NCI-H524 (cell line): ENCODE measurements at places on chromosomes 6 and 20.
A peak's percentile ranks its signal among the peaks of the same experiment; 100 is the strongest.

DNA sequence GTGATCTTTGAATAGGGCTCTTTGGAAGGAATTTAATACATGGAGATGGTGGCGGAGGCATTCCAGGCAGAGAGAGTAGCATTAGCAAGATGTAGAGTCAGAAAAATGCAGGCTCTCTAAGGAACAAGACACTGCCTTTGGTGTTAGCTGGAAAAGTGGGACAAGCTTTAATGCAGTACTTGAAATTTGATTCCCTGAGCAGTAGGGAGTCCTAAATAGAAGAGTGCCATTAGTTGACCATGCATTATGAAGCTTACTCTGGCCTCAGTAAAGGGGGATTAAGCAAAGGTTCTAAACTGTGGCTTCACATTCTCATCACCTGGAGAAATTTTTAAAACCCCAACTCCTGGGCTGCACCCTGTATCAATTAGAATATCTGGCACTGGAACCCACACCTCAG is 494.8 kb upstream of the SOX4 start:
- DNase-seq = peak; percentile 8

DNA sequence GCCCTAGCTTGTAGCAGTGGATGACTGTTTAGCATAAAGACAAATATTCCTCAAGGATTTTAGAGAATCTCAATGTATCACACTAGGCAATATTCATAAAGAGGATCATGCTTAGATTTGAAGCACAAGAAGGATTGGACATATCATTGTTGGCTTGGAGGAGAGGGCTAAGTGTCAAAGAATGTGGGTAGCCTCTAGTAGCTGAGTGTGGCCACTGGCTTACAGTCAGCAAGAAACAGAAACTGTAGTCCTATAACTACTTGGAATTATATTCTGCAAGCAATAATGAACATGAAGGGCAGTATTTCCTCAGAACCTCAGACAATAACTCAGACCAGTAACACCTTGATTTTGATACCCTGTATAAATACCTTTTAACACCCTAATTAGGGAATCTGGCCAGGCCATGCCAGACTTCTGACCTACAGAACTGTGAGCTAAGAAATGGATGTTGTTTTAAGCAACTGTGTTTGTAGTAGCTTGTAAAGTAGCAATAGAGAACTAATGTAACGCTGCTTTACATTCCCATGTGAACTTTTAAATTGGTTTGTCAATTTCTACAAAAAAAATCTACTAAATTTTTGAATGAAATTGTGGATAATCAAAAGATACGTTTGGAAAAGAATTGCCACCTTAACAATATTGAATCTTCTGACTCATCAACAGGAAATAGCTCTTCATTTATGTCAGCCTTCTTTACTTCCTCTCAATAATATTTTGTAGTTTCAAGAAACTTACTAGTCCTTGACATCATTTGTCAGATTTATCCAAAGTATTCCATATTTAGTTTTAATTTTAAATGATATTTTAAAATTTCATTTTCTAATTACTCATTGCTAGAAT is 65.2 kb upstream of the RSPO3 start:
- no peak for DNase-seq

GRCh38 chr6:53349209-53349693 is 501 bp upstream of the ELOVL5 start:
- no peak for DNase-seq

DNA sequence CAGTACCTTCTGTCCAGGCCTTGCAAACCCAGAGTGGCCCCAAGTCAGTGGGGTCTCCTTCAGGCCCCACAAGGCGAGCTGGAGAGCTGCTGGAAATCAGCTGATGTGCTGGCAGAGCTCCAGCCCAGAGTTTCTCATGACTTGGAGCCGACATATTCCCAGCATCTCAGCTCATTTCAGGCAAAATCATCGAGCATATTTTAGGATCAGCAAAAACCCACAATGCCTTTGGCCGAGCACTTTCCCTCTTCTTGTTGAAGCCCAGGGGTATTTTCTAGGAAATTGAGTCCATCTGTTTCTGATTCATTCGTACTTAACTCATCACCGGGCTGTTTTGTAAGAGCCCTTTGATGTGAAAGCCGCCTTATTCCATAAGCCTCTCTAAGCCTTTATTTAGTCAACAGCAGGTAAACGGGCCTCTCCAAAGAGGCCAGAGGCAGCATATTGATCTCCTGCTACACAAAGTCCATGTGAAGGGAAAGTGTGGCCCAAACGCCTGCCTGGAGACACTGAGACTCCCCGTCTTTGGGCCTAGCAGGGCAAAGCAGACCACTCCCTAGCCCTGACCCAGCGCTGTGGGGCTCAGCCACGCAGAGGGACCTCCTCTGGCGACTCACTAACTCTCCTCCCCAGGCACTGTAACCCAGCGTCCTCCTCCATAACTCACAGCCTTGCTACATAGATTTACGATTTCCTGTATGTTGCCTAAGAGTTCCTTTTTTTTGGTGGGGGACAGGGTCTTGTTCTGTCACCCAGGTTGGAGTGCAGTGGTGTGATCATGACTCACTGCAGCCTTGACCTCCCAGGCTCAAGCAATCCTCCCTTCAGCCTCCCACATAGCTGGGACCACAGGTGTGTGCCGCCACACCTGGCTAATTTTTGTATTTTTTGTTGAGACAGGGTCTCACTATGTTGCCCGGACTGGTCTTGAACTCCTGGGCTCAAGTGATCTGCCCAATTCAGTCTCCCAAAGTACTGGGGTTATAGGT is 12.1 kb upstream of the C20orf203 start:
- DNase-seq = peak; percentile 74

DNA sequence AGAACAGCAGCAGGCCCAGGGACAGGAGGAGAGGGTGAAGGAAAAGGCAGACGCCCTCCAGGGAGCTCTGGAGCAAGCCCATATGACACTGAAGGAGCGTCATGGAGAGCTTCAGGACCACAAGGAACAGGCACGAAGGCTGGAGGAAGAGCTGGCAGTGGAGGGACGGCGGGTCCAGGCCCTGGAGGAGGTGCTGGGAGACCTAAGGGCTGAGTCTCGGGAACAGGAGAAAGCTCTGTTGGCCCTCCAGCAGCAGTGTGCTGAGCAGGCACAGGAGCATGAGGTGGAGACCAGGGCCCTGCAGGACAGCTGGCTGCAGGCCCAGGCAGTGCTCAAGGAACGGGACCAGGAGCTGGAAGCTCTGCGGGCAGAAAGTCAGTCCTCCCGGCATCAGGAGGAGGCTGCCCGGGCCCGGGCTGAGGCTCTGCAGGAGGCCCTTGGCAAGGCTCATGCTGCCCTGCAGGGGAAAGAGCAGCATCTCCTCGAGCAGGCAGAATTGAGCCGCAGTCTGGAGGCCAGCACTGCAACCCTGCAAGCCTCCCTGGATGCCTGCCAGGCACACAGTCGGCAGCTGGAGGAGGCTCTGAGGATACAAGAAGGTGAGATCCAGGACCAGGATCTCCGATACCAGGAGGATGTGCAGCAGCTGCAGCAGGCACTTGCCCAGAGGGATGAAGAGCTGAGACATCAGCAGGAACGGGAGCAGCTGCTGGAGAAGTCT is 25.5 kb downstream of the C20orf173 start:
- DNase-seq = no peak

DNA sequence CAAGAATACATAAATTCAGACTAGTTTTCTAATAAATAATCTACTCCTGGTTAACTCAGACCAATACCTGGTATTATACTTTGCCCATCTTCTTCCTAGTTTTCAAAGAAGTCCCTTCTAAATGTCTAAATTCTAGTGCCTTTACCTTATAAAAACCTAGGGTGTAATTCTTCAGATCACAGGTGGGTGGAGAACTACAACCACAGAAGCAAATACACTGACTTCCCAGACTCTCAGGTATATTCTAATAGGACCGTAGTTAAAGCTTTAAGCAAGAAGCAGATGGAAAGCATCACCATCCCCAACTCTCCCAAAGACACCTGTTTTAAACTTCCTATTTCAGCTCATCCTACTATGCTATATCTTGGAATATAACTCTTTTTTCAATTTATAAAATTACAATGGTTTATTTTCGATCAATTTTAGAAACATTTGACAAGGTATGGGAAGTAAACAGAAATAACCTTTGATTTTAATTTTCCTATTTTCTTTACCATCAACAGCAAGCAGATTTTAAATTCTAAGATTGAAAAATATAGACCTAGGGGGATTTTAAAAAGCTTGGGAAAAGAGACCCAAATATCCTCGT is 15.8 kb downstream of the MAN1A1 start:
- peak; percentile 48 for DNase-seq

DNA sequence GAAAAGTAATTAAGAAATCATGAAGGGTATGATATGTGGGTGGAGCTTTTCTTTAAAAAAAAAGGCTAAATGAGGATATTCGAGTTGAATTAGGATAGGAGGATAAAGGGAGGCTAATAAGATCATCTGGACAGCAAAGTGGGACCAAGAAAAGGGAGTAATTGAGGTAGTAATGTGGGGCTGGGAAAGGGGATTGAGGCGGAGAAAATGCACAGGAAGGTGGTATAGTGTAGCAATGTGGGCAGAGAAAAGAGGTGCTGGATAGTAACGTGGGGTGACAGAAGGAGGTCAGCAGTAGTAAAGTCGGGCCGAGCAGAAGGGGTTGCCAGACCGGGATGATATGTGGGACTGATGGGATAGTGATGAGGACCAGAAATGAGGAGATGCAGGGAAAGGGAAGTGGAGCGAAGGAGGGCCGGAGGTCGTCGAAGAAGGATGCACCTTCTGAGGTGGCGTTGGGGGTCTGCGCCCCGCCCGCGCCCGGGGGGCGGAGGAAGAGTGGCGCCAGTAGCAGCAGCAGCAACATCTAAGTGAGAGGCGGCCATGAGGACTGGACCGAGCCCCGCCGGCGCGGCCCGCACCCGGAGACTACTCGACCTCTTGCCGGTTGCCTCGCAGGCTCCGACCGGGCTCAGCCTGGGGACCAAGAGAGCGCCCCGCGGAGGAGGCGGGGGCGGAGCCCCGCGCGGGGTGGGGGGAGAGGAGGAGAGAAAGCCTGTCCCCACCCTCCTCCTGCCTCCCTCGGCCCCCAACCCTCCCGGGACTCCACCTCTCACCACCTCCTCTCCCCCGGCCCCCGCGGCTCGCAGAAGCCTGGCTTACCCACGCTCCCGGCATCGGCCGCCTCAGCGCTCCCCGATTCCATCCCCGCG is 887 bp downstream of the GABBR1 start:
- DNase-seq = peak; percentile 32

GRCh38 chr6:145112711-145113148 is 622.6 kb downstream of the EPM2A start:
- DNase-seq = no peak

DNA sequence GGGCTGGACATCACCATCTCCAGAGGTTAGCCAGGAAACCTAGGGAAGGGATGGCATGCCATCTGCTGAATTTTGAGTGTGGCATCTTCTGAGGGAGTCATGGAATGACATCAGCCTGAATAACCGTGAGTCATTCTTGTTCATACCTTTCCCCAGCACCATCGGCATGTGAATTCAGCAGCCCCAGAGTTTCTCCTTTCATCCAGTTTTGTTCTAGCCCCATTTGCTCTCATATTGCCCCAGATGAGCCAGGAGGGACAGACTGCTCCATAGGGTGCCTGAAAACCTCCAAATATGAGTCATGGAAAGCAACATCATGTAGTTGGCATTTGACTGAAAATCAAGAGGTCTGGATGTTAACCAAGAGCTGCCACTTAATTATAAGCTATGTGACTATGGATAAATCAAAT is 219.2 kb upstream of the SGK1 start:
- DNase-seq = no peak

DNA sequence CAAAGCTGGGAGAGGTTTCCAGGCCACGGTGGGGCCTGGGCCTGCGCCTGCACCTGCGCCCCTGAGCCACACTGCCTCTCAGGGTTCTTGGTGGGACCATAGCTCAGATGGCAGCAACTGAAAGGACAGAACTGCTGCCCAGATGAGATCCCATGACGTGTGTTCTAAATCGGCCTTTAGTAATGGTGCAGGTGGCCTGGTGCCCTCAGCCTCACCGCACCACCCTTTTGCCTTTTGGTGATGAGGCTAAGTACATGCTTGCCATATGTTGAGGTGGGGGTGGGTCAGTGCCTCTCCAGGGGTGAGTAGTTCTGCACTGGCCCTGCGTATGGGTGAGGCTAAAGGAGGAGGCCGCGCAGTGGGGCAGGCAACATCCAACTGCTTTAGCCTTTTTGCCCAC is 7.4 kb downstream of the PSMG4 start:
- peak; percentile 89 for DNase-seq

GRCh38 chr20:9685011-9685410 is 153.9 kb downstream of the PAK5 start:
- no peak for DNase-seq

DNA sequence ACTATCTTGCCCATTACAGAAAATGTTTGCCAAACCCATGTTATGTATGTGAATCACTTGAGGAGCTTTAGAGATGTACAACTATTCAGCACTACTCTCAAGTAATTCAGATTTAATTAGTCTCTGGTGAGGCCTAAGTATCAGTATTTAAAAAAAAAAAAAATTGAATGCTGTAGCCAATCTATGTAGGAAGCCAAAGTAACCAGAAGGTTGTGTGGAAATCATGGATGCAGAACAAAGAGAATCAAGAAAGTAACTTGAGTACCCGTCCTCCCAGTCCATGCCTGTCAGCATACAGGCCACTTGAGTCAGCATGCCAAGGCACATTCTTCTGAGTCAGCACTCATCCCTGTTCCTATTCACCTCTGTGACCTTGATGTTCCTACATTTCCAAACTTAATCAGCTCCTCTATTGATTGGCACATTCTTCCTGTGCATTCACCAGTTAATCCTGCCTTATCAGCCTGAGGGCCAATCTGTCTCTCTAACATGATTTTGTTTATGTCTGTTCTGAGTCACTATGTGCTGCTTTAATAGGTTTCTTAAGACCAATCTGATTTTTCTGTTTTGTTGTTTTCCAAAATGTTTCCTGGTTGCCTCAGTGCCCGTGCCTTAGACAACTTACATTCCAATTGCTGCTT is 165.6 kb downstream of the KCNQ5 start:
- DNase-seq = peak; percentile 54

DNA sequence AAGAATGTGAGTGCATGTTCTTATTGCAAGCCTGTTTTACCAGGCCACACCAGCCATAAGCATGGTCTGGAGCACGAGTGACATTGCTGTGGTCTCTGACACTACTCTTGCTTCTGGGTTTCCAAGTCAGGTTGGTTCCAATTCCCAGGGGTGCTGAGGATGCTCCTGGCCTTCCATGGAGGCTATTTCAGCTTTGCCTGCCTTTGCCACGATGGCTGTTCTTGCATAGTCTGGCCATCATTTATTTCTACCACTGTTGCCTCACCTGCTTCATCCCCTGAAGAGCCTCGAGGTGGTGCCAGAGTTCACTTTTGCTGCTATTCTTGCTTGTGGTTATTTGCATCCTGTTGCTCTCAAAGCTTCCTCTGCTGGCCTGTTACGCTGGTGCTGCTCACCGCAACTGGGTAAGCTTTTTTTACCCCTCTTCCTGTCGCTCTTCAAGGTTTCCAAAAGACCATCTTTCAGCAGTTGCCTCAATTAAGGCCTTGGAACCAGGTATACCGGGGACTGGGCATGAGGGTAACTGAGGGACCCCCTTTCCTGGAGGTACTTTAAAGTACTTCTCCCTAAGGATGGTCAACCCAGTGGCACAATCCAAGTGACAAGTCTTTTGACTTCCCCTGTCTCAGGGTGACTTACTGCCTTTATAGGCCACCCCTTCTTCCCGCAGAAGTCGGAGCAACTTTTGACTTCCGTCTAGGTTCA is 64.5 kb downstream of the AKAP7 start:
- peak; percentile 45 for DNase-seq
